ENCODE measurements at places on chromosomes 2 and 18.

- DNase-seq = no peak
Measured at GRCh38 chr2:163757814-163758213, 22.0 kb upstream of the FIGN start.

- no peak for DNase-seq
Measured at GRCh38 chr2:175030380-175031271, 25.4 kb upstream of the CHN1 start.

- no peak for DNase-seq
Measured at GRCh38 chr2:212811036-212811805, 272.6 kb upstream of the ERBB4 start.

DNA sequence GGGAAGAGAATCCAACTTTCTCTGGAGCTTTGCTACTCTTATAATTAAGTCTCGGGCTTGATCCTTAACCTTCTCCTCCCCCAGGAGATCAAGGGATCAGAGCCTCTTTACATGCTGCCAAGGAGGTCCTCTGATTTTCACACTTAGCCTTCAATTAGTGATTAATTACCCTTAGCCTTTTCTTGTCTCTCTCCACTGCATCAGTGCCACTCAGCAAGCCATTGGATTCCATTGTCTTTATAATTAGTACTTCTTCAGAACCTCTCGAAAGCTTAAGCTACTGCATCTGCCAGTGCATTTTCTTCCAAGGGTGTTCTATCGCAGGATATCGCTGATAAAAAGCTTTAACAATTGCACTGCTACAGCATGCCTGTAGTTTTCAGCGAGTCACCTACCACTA lies 477.0 kb upstream of the MEIS1 start:
- DNase-seq = no peak

- no peak for DNase-seq
Measured at GRCh38 chr18:70405052-70405451, 116.2 kb downstream of the SOCS6 start.

DNA sequence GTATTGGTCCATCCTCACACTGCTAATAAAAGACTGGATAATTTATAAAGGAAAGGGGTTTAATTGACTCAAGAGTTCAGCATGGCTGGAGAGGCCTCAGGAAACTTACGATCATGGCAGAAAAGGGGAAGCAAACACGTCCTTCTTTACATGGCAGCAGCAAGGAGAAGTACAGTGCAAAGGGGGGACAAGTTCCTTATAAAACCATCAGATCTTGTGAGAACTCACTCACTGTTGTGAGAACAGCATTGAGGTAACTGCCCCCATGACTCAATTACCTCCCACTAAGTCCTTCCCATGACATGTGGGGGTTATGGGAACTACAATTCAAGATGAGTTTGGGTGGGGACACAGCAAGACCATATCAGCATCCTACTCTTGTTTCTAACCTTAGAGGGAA lies 37.0 kb downstream of the SP100 start:
- no peak for DNase-seq

- no peak for DNase-seq
Measured at GRCh38 chr2:172100080-172100934, 2.4 kb downstream of the DLX2 start.

DNA sequence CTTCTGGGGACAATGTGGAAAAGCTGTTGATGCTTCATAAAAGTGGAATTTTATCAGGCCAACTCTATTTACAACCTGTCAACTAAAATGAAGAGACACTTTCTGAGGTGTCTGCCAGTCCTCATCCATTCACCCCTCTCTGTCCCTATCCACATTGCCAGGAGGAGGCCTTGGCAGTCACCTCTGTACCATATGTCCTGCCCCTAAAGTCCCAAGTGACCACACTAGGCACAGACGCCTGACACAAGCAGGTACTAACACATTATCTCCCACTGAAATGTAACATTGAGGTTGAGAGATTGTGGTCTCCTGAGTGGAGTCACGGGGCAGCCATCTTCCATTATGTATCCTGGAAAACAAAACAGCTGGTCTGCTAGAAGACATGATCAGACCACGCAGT lies 71.4 kb downstream of the OSBPL1A start:
- no peak for DNase-seq

GRCh38 chr2:112920923-112921532 lies 10.1 kb downstream of the IL37 start:
- DNase-seq = no peak

DNA sequence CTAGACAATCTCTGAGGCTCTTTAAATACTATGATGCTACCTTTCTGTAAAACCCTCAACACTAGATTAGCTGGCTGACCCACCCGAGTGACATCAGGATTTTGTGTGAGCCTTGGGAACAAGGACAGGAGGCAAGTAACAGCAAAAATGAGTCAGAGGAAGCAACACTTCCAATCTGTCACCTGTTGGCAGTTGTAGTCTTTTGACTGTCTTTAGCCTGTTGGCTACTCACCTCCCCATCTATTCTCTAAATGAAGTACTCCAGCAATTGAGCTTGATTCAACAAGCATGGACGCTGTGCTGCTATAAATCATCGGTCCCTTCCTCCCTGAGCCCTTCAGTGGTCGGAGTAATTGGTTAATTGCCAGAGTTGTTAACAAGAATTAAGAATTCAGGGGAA lies 898.7 kb downstream of the BCL11A start:
- peak; percentile 34 for DNase-seq

- no peak for DNase-seq
Measured at GRCh38 chr2:224630659-224631550, 45.7 kb upstream of the CUL3 start.

- no peak for DNase-seq
Measured at GRCh38 chr2:111973701-111974100, 75.3 kb downstream of the MERTK start.

DNA sequence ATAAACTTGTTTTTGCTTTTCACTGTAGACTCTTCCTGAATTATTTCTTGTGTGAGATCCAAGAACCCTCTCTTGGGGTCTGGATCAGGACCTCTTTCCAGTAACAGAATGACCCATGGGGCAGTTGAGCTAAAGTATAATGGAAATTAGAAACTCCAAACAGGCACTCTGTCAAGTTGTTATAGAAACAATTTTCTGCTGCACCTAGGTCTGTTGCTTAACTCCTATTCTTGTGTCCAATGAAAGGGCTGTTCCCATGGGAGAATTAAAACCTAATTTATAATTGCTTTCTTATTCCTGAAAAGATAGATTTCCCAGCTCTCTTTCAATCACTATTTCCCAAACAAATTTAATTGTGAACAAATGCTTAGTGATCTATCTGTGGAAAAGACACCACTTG lies 1341.3 kb upstream of the PIK3C3 start:
- no peak for DNase-seq

GRCh38 chr2:20382965-20383810 lies 32.5 kb upstream of the PUM2 start:
- no peak for DNase-seq

DNA sequence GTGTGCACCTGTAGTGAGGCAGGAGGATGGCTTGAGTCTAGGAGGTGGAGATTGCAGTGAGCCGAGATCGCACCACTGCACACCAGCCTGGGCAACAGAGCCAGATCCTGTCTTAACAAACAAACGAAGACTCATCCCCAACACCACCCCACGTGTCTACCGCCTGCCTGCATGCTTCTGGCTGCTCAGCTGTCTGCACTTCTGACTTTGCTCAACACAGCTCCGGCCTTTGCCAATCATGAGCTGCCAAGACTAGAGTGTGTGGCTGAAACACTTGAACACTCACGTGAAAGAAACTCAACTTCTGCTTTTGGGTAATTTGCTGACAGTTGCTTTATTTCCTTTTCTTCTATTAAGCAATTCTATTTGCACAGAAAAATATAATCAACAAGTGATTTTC lies 32.1 kb upstream of the SP3 start:
- peak; percentile 77 for DNase-seq

DNA sequence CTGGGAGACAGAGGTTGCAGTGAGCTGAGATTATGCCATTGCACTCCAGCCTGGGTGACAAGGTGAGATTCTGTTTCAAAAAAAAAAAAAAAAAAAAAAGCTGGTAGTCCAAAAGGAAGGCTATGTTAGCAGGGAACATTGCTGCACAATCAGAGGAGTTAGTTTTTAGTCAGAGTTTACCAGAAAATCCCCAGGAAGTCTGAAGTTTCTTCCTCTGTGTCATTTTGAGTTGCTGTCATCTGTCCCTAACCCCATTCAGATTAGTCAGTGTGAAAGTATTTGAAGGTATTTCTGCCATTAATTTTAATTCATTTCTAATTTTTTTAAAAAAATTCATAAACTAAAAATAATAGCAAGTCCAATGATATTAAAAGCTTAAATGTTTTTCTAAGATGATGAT lies 33.5 kb upstream of the CERS6 start:
- DNase-seq = no peak

- peak; percentile 2 for DNase-seq
Measured at GRCh38 chr2:42086500-42086953, 38.7 kb downstream of the PKDCC start.

DNA sequence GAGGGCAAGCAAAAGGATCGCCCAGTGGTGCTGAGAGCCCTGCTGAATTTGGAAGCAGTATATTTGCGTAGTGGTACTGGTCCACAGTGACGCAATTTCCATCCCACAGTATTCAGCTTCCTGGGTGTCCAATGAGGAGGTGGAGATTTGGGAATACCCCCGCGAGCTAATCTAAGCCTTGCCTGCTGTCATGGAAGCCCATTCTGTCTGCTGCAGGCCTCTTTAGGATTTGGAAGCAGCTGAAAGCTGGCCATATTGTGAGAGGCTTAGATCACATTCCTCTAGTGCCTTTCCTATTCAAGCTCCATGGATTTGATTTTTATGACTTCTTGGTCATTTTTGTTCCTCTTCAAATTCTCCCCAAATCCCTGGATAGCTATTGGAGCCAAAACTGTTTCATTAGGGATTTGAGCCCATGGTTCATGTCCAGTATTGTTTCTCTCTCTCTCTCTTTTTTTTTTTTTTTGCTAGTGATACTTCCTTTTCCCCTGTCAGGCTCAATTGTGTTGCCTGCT lies 22.3 kb upstream of the DYNC2LI1 start:
- DNase-seq = no peak

- no peak for DNase-seq
Measured at GRCh38 chr2:64643838-64644457, 9.8 kb downstream of the SERTAD2 start.
